Hematopoietic multipotent progenitor cell treated with erythropoietin and hydrocortisone succinate and interleukin-3 and kit ligand, for 15 days (in vitro differentiated cells): ENCODE measurements at places on chromosomes 3 and 15.

- peak; percentile 89 for DNase-seq
Measured at GRCh38 chr3:48989796-48990635, at the start of gene P4HTM. TSS of gene P4HTM (plus strand) at chr3:48990241. CDS start at chr3:48990257, 16 bp downstream.

DNA sequence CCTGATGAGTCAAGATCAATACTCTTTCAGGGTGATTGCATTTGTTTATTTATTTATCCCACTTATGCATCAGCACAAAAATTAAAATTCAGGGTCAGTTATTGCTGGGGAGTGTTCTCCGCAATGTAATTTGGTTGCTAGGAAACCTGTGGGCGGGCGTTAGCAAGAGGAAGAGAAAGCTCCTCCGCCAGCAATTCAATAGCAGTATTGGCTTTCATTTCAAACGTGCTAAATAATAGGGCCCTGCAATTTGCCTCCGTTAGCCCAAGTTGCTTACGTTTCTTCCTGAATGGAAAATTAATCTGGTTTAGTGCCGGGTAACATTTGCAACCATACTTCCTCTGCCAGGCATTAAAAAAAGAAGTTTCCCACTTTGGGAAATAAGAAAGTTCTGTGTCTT, 35.5 kb upstream of the PLCL2 start:
- DNase-seq, result peak; percentile 56

GRCh38 chr3:122502139-122502538, 12.6 kb downstream of the KPNA1 start:
- DNase-seq, result peak; percentile 78

GRCh38 chr3:113574213-113574612, 41.9 kb downstream of the SIDT1 start:
- no peak for DNase-seq

DNA sequence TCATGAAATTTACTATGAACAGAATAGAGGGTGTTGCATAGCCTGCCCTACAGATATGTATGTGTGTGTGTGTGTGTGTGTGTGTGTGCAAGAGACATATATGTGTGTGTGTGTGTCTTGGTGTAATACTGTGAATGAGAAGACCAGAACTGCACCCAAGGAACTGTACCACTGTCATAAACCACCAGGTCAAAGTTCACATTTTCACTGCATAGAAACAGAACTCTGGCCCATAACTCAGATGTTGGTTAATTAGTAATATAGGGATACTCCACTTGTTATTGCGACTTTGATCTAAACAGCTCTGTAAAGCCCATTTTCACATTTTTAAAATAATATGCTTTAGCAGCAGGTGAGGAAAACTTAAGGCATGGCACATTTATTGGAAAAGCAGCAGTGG, 111.8 kb downstream of the IGF2BP2 start:
- DNase-seq, result no peak

- DNase-seq, result no peak
Measured at GRCh38 chr3:152797751-152798432, 37.0 kb upstream of the P2RY1 start.

GRCh38 chr3:134749802-134750553, 45.1 kb upstream of the EPHB1 start:
- DNase-seq, result no peak

GRCh38 chr15:41104234-41104633, 11.8 kb downstream of the INO80 start:
- DNase-seq, result no peak

DNA sequence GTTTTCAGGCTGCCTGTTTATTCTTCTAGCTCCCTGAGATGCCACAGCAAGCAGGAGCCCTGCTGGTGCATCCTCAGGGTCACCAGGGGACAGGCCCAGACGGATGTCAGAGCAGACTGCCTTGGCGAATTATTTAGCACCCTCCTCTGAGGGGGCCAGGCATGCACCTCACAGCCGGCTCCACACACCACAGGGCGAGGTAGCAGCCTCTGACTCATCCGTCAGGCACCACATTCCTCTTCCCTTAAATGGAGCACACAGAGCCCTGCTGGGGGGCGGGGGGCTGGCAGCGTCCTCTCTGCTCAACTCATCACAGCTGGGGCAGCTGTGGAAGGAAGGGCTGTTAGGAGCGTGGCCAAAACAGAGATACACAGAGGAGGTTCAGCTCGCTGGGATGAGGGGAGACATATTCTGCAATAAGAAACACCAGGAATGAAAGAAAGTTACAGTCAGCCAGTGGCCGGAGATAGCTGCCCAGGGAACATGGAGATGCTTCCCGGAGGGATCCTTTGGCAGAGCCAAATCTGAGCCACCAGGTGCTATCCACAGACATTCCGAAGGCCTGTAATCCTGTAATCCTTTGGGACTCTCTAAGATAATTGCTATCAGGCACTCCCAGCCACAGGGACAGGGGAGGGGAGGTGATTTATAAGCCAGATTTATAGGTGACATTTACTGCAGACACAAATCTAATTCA, 13.9 kb upstream of the PRICKLE2 start:
- no peak for DNase-seq

- no peak for DNase-seq
Measured at GRCh38 chr3:42639192-42639591, 14.3 kb upstream of the ZBTB47 start.

DNA sequence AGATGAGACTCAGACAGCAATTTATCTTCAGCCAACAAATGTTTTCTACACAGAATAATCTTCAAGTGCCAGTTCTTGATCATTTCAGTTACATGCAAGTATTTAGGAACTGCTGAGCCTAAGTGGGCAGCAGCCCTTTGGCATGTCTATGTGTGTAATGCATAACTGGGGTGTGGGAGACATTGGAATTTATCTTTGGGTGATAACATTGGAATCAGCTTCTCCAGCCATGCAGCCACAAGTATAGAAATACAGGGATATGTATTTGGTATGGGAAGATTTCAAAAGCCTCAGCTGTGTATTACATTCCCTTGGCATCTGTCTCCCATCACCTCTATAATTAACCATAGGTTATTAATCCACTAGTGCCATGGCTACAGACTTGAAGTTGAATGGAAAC, 63.4 kb upstream of the FOXP1 start:
- no peak for DNase-seq

DNA sequence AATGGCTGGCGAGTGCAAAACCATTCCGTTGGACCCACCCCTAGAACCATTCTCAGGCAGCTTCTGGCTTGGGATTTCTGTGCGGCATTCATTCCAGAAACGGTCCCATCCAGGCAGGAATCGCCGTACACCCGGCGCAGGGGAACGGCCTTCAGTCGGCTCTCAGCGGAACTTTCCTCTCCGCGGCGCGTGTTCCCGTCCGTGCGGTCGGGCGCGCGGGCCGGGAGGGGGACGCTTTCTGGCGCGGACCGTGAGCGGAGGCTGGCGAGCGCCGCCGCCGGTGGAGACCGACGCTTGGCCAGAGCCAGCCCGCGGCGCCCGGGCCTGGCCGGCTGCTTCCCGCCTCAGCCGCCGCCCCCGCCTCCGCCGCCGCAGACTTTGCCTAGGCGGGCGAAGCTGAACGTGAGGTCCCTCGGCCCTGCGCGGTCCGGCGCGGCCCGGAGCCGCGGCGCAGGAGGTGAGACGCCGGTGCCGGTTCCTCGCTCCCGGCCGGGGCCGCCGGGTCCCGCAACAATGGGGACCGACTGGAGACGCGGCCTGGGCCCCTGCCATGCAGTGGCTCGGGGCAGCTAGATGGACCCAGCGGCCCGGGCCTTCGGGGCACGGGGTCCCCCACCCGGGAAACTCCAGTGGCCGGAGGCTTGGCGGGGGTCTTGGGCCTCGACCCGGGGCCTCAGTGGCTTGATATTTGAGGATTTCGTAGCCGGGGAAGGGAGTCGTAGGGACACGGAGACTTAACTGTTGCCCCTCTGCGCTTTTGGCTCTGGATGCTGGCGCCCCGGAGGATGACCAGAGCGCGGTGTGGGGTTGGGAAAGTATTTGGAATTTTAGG, at the start of gene RAD54L2:
Gene RAD54L2, plus strand, starts transcription at position 261 of the 832 bp plus-strand sequence. CDS start 51,702 bp downstream, outside the sequence.
- DNase-seq, result peak; percentile 74

DNA sequence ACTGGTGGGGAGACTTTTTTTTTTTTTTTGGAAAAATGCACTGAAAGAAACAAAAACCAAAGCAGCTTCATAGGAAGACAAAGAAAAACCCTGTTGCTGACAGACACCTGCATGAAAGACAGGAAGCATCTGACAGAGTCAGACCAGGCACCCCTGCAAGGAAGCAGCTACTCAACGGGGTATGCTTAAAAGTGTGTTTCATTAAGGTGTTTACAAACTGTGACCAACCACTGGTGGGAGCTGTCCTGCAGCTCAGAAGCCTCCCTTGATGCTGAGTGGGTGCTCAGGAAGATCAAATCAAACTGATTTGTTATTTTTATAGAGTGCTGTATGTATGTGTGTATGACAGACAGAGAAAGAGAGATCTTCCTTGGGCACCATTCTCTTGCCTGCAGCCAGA, 34.7 kb upstream of the AGBL1 start:
- no peak for DNase-seq

- no peak for DNase-seq
Measured at GRCh38 chr15:72566973-72567372, 87.5 kb upstream of the GOLGA6B start.

- DNase-seq, result no peak
Measured at GRCh38 chr3:142053244-142053643, 96.1 kb downstream of the TFDP2 start.

GRCh38 chr3:187969581-187969950, 184.4 kb upstream of the LPP start:
- no peak for DNase-seq

GRCh38 chr3:186075931-186076567, 32.8 kb downstream of the ETV5 start:
- no peak for DNase-seq

GRCh38 chr3:14511623-14512280, 28.4 kb downstream of the GRIP2 start:
- no peak for DNase-seq

- no peak for DNase-seq
Measured at GRCh38 chr3:158493931-158494330, 77.1 kb upstream of the MLF1 start.

- no peak for DNase-seq
Measured at GRCh38 chr3:42032693-42033349, 58.3 kb upstream of the TRAK1 start.

- DNase-seq, result no peak
Measured at GRCh38 chr3:10335190-10335738, 14.4 kb upstream of the SEC13 start.

DNA sequence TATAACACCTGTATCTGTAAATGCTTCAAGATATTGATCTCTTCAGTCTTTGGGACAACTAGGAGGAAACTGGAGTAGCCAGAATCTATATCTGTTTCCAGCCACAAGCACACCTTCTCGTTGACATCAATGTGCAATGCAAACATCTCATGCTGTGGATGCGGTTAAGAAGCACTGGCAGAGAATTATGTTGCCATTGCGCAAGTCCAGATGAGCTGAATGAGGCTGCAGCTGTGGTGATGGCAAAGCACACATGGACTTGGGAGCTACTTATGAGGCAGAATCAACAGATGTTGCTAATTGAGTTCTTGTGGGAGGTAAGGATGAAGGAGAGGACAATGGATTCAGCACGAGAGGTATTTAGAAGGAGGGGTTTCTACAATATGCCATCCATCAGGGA, 90.9 kb downstream of the STRIT1 start:
- no peak for DNase-seq

DNA sequence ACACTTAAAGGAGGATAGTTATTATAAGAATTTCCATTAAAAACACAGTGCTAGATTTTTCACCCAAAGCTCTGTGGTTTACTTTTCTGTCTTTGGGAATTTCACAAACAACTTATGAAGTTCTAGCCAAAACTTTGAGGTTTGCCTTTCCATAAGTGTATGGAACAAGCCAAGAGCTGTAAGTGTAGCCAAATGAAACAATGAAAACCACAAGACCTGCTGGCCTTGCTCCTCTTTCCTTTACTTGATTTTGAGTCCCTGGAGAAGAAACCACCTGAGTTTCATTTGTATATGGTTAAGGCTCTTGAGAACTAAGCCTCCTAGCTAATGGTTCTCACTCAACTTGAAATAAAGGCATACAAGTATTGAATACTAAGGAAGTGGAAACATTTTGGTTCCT, 365.3 kb upstream of the EPHA3 start:
- DNase-seq, result no peak

GRCh38 chr15:101538996-101539395, 49.5 kb upstream of the PCSK6 start:
- DNase-seq, result no peak

GRCh38 chr15:31245135-31245689, 81.4 kb upstream of the KLF13 start:
- no peak for DNase-seq

DNA sequence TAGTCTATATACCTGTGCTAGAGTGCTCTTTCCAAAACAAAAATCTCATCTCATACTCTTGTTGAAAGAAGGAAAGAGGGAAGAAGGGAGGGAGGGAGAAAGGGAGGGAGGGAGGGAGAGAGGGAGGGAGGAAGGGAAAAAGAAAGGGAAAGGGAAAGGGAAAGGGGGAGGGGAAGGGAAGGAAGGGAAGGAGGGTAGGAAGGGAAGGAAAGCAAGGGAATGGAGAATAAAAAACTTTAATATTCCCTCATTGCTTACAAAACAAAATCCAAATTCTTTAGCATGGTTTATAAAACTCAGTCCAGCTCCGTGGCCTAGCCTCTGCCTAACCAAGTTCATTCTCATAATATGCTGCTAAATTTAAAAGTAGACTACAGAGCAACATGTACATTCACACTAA, 104.5 kb downstream of the ERC2 start:
- no peak for DNase-seq

- no peak for DNase-seq
Measured at GRCh38 chr15:80251428-80252120, 439 bp downstream of the CTXND1 start.

DNA sequence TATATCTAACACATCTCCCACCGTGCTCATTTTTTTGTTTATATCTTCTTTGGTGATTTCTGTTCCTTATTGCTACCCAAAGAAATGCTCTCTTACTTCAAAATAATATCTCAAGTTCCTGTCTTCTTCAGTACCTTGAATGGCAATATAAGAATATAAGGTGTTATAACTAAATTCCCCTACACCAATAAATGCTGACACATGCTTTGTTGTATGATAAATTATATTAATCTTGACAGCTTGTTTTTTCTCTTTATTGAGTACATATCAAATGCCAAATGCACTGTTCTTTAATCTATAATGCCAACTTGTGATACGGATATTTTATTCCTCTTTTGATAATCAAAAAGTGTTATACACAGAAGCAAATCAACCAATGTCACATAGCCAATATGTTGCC, 540.3 kb downstream of the PYDC2 start:
- DNase-seq, result no peak

DNA sequence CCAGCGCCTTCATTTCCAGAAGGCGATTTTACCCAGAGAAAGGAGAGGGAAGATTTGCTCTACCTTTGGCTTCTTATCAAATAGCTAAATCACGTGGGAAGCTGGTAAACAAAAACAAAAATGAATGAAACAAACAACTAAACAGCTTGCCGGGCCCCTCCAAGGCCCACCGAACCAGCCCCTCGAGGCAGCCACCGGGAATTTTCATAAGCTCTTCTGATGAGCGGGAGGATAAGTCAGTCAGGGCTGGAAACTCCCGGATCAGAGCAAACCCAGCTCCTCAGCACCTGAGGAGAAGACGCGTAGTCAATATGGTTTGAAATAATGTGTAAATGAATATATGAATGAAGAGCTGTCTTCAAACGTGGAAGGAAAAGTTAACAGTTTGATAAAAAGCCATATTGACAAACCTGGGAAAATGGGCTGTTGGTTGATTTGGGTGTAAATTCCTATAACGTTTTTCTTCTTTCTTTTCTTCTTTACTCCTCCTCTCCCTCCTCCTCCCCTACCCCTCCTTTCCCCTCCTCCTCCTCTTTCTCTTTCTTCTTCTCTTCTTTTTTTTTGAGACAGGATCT, 10.7 kb downstream of the RPLP1 start:
- no peak for DNase-seq
